Stimulated activated CD8-positive, alpha-beta memory T cell treated with anti-CD3 and anti-CD28 coated beads, Interleukin-7, amount 100 ng/mL, for 1 hour (primary cell): ENCODE measurements at places on chromosomes 4 and X.

- DNase-seq, result no peak
Observed at GRCh38 chr4:76215077-76215476, 1.5 kb upstream of the SCARB2 start.

- DNase-seq, result no peak
Observed at GRCh38 chr4:31983246-31983645, 1263.1 kb downstream of the PCDH7 start.

DNA sequence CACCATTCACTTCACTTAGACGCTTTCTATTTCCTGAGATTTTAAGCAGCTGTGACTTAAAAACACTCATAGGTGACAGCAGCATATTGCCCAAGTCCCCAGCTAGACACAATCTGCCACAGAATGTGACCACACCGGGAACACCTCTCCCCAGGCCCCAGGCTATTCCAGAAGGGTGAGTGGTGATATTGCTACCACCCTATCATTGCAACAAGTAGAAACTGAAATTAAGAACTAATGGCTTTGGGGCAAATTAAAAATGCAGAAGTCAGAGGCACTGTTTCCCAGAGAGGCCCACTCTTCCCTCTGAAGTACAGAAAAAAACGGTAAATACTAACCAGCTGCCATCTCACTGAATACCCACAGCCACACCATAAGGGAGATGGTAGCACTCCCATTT is 35.0 kb downstream of the QDPR start:
- DNase-seq, result no peak

- DNase-seq, result no peak
Observed at GRCh38 chrX:88397551-88397950, 349.5 kb upstream of the CPXCR1 start.

DNA sequence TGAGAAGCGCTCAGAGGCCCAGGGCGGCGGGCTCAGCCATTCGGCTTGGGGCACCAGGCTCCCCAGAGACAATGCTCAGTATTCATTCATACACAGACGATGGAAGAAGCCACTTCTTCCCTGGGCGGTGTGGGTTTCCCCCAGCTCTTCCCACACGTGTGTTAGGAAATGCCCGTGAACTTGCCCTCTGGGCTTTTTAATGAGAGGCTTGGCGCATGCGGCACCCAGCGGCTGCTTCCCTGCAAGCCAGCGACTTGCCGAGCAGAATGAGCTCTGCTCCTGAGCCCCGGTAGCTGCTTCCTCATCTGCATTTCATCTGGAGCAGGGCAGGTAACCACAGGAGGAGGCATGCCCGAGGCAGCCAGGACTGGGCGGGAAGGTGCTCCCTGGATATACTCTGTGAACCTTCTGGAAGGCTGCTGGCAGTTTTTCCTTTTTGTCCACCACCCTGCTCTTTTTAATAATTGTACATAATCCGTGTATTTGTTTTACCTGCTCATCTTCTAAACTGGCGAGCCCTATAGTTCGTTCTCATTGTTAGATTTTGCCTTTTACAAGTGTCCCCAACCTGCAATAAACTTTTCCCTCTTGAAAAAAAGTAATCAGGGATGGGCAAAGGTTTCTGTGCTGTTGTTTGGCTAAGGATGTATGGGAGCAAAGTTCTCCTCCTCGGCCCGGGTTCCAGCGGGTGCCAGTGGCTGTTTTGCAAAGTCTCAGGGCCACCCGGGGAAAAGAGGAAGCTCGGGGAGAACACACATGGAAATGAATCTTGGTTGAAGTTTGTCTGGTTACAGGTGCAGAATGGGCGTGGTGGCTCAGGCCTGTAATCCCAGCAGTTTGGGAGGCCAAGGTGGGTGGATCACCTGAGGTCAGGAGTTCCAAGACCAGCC is 178.8 kb downstream of the DCLK2 start:
- no peak for DNase-seq

DNA sequence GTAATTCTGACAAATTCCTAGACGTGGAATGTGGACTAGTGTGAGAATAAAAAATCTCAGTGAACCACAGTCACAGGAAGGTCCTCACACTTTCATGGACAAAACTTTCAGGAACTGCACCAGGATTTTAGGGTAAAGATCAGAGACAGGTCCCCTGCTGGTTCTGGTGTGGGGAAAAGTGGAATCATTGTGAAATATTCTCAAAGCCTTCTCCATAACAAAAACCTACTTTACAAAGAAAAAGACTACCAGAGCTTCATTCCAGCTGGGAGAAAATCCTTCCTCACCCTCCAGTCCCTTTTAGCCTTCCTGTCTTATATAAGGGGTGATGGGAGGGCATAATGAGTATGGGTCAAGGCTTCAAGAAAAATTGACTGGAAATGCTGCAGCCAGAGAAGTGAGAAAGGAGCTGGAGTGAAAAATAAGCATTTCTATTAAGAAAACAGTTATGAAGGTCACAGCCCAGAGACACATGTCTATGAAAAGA is 325.8 kb downstream of the ARAP2 start:
- no peak for DNase-seq

- no peak for DNase-seq
Observed at GRCh38 chrX:67555578-67556203, 11.9 kb downstream of the AR start.

- no peak for DNase-seq
Observed at GRCh38 chrX:629230-630006, 1.2 kb upstream of the SHOX start.

DNA sequence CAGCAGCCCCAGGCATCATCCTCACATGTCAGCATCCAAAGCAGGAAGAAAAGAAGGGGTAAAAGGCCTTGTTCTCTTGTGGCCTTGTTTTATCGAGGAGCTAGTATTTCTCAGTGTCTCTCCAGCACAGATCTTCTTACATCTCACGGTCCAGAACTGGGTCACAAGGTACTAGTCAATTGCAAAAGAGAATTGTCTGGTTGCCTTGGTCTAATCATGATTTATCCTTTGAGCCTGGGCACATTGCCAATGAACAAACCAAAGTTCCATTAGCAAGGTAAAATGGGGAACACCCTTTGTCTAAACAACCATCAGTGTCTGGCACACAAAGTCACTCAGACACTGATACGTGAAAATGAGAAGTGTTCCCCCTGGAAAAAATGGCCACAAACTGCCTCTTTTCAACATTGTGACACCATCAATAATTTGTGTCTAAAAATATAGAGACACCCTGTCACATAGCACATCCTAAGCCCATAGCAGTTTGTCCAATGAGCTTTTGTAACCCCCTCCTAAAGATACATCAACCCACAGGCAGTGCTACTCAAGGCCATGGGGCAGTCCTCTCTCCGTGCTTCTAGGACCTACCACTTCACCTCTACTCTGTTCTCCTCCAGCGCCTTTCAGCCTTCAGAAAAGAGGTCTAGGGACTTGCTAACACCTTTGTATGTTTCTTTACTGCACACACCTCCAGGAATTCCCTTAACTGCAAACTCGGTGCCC is 534.4 kb downstream of the MID1IP1 start:
- no peak for DNase-seq

- DNase-seq, result no peak
Observed at GRCh38 chr4:119477412-119478053, 151.1 kb downstream of the PDE5A start.

DNA sequence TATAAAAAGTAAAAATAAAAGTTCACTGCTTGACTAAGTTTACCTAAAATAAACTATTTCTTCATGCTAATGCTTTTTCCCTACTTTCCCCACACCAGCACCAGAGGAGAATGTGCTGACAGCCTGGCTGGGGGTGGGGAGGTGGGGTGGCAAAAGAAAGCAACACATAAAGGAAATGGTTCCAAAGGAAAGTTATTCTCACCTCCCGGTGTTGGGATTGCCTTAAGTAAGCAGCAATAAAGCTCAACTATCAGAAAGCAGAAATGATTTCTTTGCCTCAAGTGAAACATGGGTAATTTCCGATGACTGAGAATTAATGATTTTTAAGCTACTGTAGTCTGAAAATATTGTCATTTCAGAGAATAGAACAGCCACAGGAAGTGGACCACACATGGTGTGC is 84.5 kb upstream of the DKK2 start:
- no peak for DNase-seq

DNA sequence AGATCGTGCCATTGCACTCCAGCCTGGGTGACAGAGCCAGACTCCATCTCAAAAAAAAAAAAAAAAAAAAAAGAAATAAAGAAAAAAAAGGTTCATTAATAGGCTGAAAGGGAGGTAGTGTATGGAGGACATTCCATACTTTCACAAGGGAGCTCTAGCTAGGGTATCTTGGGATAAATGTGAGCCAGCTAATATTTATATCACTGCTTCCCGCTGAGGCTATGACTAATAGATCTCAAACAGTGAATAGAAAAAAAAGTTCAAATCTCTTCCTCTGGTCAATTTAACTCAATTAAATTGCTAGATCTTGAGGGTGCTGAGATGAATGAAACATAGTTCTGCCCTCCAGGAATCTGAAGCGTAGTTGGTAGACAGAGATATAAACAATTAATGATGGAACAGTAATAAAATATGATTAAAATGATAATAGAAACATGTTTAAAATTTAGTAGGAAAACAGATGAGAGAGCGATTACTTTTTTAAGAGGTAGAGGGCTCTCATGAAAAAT is 55.7 kb upstream of the SHISA3 start:
- DNase-seq, result no peak

- no peak for DNase-seq
Observed at GRCh38 chrX:106954041-106954440, 33.8 kb downstream of the CLDN2 start.

DNA sequence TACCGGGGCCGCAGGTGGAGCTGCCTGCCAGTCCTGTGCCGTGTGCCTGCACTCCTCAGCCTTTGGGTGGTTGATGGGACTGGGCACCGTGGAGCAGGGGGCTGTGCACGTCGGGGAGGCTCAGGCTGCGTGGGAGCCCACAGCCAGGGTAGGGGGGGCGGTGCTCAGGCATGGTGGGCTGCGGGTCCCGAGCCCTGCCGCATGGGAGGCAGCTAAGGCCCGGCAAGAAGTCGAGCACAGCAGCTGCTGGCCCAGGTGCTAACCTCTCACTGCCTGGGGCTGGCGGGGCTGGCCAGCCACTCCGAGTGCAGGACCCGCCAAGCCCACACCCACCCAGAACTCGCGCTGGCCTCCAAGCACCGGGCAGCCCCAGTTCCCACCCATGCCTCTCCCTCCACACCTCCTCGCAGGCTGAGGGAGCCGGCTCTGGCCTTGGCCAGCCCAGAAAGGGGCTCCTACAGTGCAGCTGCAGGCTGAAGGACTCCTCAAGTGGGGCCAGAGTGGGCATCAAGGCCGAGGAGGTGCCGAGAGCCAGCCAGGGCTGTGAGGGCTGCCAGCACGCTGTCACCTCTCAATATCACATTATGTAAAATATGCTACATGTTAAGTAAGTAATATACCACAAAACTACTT is 104.1 kb downstream of the COX7B2 start:
- DNase-seq, result no peak

GRCh38 chr4:169407217-169407845 is 136.6 kb upstream of the SH3RF1 start:
- DNase-seq, result no peak

- no peak for DNase-seq
Observed at GRCh38 chr4:38832206-38832605, 24.4 kb downstream of the TLR6 start.

DNA sequence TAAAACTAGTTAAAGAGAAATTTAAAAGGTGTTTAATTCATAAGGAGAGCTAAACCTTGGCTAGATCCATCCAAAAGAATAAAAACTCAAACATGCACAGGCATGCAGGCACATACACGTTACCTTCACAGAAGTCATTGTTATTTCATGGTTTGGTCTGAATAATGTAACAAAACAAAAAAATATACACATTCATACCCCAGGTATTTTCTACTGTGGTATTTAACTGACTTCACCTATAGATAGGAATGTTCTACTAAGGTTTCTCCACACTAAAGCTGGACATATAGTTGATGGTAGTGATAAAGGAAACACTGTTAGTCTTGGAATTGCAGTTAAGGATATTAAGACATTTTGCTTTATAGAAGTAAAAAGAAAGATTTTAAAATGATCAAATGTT is 283.6 kb upstream of the PCDH10 start:
- DNase-seq, result no peak
